CD4-positive, alpha-beta T cell treated with Interleukin-6 for 4 hours (primary cell): ENCODE measurements at places on chromosomes 13 and 19.

GRCh38 chr19:46862974-46863632 is 2.3 kb downstream of the ARHGAP35 start:
- no peak for DNase-seq

- DNase-seq: peak; percentile 90
Measured at GRCh38 chr19:15629003-15629880, 11.5 kb upstream of the CYP4F3 start.

DNA sequence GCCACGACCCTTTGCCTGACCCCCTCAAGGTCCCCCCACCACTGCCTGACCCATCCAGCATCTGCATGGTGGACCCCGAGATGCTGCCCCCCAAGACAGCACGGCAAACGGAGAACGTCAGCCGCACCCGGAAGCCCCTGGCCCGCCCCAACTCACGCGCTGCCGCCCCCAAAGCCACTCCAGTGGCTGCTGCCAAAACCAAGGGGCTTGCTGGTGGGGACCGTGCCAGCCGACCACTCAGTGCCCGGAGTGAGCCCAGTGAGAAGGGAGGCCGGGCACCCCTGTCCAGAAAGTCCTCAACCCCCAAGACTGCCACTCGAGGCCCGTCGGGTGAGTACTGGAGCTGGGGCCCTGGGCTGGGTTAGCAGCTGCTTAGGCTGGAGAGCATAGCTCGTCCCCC is 8.6 kb downstream of the MAP1S start:
- DNase-seq: no peak

- no peak for DNase-seq
Measured at GRCh38 chr13:45278096-45278645, 62.8 kb downstream of the TPT1 start.

GRCh38 chr13:79735228-79735627 is 254.3 kb downstream of the NDFIP2 start:
- no peak for DNase-seq

DNA sequence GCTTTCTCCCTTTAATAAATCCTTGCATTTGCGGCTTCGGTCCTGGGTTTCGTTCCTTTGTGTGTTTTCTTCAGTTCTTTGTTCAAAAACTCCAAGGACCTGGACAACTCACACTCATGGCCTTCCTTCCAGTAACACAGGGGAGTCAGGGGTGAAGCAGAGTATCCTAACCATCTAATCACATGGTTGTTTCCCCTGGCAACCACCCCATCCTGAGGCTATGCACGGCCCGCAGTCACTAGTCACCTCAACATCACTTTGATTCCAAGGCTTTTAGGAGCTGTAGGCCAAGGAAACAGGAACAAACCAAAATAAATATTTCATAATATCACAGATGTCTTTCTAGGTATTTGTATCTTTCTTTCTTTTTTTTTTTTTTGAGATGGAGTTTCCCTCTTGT is 28.9 kb downstream of the ZNF101 start:
- no peak for DNase-seq

DNA sequence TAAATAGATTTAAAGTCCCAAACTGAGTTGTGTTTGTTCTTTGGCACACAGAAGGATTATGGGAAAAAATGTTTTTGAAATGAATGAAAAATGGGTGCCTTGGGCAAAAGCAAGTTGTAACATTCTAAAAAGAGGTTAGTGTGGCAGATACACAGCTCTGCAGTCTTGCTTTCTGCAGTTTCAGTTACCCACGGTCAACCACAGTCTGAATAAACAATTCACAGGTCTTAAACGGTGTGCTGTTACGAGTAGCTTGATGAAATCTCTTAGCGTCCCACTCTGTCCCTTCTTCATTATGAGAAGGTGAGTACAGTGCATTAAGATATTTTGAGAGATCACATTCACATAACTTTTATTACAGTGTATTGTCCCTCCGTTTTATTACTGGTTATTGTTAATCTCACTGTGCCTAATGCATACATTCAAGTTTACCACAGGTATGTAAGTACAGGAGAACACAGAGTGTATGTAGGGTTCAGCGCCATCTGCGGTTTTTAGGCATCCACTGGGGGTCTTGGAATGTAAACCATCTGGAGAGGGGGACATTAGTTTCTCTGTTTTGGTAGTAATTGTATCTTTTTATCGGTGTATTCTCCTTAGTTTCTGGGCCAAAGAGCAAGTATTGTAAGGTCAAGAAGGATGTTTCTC is 8.1 kb downstream of the FARP1 start:
- DNase-seq: no peak

- DNase-seq: no peak
Measured at GRCh38 chr13:27928805-27929753, 9.3 kb downstream of the PDX1 start.

DNA sequence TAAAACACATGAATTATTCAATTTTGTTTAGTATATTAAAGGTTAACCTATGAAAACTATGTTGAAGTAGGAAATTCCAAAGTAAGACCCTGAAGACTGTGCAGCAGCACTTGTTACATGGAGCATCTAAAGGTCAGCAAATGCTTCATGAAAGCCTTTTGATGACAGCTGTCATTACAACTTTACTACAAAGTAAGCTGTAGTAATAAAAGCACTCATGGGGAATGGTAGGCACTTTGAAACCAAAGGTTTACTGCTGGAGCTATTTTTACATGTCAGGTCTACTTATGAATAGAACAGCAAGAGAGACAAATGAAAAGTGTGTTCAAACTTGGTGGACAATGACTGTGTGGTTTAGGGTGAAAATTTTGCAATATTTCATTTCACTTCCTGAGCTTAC is 672.5 kb upstream of the PCDH20 start:
- no peak for DNase-seq

- no peak for DNase-seq
Measured at GRCh38 chr13:93039131-93039530, 187.5 kb upstream of the GPC6 start.

DNA sequence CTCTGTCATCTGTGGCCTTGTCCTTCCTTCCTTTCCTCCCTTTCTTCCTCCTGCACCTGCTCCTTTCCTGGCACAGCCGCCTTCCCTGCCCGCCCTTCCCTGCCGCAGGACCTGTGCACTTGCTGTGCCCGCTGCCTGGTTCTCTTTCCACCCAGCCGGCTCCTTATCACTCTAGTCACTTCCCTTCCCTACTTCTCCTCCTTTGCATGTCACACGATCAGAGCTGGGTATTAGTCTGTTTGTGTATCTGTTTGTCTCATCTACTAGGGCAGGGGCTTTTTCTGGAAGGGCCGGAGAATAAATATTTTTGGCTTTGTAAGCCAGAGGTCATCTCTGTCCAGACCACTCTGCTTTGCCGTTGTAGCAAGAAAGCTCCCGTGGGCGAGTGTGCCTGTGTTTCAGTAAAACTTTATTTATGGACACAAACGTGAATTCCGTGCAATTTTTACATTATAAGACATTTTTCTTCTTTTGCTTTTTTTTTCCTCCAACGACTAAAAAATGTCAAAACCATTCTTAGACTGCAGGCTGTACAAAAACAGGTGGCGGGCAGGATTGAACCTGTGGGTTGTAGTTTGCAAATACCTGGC is 6.1 kb downstream of the KDM4B start:
- DNase-seq: no peak

GRCh38 chr19:7699417-7700401 is 2.2 kb downstream of the FCER2 start:
- no peak for DNase-seq

DNA sequence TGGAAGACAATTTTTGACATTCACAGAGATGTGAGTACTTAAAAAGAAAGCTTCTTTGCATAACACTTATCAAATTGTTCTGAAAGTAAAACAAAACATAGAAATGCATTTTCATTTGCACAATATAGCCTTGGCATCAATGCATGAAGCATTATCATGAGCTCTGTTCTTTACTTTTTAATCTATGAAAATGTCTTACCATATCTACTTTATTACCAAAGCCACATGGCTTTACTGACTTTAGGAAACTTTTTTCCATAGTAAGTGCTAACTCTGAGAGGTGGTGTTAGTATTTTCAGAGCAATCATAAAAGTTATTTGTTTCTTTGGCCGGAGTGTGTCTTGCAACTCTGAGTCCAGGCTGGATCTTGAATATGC is 10.5 kb downstream of the TNFRSF19 start:
- no peak for DNase-seq

- no peak for DNase-seq
Measured at GRCh38 chr19:31612873-31613272, 263.6 kb upstream of the TSHZ3 start.

DNA sequence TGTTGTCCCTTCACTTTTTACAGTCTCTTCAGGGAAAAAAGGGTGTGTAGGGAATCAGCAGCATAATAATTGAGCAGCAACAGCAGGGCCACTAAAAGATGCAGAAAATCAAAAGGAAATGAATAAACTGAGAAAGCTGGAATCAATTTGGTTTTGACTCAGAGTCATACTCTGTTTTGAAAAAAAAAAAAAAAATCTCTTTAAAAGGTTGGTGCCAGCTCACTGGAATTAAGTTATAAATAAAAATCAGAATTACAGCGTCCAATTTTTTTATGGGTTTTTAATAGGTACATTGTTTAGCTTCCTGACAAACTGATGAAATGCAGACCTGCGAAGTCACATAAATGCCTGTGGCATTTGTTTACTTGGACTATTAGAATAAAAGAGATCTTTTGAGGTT is 231.9 kb downstream of the COG6 start:
- no peak for DNase-seq

- DNase-seq: no peak
Measured at GRCh38 chr13:21913010-21913409, 242.1 kb downstream of the FGF9 start.

DNA sequence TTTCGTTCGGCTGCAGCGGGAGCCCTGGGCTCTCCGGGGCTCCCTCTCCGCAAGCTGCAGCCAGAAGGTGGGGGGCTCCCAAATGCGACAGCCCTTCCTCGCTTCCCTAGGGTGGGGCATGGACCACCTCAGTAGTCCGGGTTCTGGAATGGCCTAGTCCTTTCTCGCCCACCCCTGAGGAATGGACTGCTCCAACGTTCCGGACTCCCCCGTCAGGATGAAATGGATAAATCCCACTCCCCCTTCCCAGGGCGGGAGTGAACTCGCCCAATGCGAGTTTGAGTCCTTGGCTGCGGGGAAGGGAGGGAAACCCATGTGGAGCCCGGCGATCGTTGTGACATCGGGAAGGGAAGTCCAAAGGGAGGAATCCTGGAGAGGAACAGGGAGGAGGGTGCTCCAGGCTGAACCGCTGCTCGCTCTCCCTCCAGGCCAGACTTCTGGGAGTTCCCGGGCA is 5.5 kb downstream of the HRC start:
- no peak for DNase-seq
